Ecto neural progenitor cell (in vitro differentiated cells): ENCODE measurements at places on chromosomes 2 and 18.

- no peak for DNase-seq
These were observed 100.2 kb upstream of the CSRNP3 start for GRCh38 chr2:165369131-165369897.

- DNase-seq: no peak
These were observed 384.0 kb upstream of the TMEFF2 start for GRCh38 chr2:192578780-192579179.

DNA sequence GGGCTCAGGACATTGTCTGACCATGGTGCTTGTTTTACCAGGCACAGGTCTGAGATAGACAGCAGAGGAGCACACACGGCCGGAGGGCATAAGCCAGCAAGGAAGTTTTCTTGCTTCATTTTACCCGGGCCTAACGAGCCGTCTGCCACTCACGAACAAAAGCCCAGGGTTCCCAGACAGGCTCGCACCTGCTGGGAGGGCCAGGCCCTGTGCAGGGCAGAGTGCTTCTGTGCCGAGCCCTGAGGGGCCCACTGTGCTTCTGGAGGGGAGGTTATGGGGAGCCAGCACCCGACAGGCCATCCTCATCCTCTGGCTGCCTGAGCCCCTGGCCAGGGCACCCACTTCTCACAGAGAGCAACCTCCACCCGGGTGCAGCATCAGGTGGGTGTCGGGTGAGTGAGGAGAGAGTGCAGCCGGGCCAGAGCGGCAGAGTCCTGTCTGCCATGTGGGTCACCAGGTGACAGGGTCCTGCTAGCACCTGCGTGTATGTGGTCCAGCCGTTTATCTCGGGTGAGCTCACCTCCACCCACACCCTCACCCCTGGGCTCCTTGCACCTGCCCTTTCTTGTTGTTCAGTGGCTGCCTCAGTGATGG, 297.9 kb downstream of the NDUFA10 start:
- no peak for DNase-seq

DNA sequence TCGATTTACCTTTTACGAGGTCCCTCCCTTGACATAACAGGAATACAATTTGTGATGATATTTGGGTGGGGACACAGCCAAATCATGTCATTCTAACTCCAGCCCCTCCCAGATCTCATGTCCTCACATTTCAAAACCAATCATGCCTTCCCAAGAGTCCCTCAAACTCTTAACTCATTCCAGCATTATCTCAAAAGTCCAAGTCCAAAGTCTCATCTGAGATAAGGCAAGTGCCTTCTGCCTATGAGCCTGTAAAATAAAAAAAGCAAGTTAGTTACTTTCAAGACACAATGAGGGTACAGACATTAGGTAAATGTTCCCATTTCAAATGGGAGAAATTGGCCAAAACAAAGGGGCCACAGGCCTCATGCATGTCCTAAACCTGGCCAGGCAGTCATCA, 381.1 kb downstream of the PIK3C3 start:
- DNase-seq: no peak

DNA sequence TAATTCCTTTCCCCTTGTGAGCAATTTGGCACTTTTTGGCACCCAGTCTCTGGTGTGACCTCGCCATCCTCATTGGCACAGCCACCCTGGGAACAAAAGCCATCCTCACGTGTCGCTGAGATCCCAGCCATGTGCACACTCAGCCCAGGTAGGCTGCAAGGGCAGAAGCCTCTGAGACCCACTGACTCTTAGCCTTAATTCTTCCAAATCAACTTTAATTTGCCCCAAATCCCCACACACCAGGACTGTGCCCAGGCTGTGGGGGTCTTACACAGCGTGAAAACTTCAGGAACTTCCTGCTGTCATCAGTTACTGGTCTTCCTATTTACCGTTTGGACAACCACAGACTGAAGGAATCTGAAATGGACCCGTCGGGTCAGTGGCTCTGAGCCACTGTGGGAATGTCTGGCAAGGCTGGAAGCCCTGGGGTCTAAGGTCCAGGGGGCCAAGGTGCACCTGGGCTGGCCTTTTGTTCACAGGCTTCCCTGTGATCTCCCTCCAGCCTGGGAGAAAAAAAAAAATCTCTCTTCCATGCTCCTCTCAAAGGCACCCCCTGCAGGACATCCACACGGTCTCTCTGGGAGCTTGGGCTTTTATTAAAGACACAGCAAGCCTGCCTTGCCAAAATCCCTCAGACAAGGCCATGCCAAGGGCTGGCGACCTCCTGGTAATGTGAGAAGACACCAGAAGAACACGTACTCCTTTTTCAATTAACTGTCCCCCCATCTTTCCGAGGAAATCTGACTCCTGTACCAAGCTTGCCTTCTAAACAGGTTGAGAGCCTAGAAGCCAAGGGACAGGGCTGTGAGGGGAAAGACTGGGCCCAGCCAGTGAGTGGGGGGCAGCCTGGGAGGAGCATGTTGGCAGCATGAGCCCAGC, 42.1 kb upstream of the LAPTM4A start:
- peak; percentile 73 for DNase-seq

DNA sequence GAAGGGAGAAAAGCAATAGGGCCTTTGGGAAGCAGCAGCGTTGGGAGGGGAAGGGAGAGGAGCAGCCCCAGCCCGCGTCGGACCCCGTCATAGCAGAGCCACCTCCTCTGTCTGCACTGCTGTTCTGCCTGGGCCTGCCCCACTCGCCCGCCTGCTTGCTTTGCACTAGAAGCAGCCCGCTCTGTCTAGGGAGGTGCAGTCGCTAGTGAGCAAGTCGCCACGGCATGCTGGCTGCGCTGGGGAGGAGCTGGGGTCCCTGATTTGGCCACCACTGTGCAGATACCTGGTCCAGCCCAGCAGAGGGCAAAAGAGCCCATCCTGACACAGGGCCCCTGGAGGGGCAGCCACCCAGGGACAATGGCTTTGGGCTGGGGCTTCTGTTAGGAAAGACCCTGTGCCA, 8.0 kb upstream of the TMEM214 start:
- no peak for DNase-seq

- DNase-seq: no peak
These were observed 356.3 kb downstream of the PARD3B start for GRCh38 chr2:204901591-204901990.

DNA sequence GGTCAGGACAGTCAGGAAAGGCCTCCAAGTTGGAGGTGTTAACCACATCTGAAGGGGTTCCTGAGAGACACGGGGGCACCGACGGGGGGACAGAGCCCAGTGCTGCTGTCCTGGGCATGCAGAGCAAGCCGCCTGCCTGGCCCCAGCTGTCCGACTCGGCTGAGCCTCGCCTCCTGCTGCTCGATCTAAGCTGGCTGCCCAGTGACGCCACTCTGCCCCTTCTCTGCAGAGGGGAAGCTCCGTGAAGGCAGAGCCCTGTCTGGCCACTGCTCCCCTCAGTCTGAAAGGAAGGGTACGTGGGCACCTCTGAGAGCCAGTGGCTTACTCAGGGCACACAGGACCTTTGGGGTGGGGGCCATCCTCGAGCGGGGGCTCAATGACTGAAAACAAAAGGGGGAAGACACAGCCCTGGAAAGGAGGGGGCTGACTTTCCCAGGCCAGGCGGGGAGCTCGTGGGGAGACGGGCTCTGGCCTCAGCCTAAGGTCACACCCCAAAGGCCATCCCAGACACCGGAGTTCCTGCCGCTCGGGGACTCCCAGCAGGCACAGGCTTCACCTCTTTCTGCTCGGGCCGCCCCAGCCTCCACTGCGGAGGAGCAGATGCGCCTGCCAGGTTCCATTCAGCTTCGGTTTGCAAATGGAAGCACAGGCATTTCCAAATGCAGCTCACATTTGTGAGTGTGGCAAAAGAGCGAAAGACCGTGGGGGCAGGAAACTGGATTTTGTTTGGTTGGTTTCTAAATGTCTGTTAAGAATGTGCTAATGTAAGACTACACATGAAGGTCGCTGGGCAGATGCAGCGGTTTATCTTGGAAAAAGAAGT, 136.9 kb downstream of the HDAC4 start:
- no peak for DNase-seq

GRCh38 chr2:125576558-125576957, 1079.4 kb upstream of the GYPC start:
- no peak for DNase-seq

- no peak for DNase-seq
These were observed 291.3 kb upstream of the FBXO11 start for GRCh38 chr2:48197618-48198017.

GRCh38 chr2:127545796-127546195, 10.3 kb downstream of the MYO7B start:
- no peak for DNase-seq

DNA sequence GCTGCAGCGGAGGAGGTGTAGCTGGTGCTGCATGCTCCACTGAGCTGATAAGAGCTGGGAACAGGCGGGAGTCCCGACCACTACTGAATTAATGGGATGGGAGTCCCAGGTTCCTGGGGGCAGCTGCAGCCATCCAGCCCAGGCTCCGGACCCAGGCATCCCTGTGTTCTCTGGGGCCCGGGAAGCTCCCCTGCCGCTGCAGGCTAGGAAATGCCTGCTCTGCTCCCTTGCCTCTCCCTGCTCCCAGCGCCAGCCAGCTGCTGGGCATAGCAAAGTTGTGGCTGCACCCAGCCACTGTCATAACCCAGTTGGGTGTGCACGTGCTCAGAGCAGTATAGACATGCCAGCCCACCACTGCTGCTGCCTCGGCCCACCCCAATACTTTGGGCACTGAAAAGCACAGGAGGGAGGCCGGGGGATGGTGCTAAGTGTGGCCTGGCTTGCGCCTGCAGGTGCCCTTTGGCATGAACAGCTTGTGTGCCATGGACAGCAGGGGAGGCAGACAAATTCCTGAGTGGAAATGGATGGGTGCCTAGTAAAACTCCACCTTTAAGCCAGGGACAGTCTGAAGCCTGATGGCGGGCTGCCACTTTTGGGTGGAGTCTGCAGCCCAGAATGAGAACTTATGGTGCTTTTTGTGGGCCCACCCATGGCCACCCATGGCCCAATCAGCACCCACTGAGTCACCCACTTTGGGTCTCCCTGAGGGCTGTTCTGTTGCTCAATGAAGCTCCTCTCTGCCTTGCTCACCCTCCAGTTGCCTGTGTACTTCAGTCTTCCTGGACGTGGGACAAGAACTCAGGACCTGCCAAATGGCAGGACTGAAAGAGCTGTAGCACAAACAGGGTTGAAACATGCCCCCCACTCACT, 219.3 kb upstream of the TMEFF2 start:
- DNase-seq: no peak

- DNase-seq: no peak
These were observed 13.0 kb upstream of the RIOK3 start for GRCh38 chr18:23440131-23440530.

GRCh38 chr2:23655934-23656596, 270.9 kb downstream of the ATAD2B start:
- DNase-seq: no peak

DNA sequence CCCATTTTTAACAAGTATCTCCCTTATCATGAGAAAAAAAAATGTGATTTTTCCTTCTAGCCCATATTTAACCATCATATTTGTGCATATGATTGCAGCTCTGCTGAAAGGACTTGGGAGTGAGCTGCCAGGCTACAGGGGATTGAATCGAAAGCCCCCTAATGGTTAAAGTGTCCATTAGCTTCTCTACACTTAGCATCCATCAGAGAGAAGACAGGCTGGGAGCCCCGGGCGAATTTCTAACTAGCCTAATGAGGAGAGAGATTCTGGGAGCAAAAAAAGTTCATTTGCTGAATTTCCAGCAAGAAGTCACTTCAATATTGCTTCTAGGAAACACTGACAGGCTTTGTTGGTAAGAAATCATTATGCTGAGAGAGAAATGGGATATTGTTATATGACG, 848.8 kb downstream of the TDRD15 start:
- DNase-seq: no peak

- DNase-seq: no peak
These were observed 10.6 kb downstream of the UBE2F start for GRCh38 chr2:237977380-237977779.

- no peak for DNase-seq
These were observed 155.8 kb upstream of the ALKAL2 start for GRCh38 chr2:443741-444140.

DNA sequence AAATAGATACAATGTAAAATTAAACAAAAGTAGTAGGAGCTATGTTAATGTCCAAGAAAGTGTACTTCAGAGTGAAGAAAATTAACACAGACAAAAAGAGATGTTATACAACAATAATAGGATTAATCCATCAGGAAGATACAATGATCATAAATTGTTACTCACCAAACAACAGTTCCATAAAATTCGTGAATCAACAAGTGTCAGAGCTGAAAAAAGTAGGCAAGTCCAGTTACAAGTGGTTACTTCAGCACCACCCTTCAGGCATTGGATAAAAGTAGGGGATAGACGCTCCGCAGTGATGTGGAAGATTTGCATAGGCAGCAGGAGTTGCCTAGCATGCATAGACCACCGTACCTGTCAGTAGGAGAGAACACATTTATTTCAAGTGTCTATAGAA, 77.8 kb downstream of the ATP9B start:
- no peak for DNase-seq

GRCh38 chr2:85340034-85340892, 12.5 kb upstream of the TGOLN2 start:
- no peak for DNase-seq

DNA sequence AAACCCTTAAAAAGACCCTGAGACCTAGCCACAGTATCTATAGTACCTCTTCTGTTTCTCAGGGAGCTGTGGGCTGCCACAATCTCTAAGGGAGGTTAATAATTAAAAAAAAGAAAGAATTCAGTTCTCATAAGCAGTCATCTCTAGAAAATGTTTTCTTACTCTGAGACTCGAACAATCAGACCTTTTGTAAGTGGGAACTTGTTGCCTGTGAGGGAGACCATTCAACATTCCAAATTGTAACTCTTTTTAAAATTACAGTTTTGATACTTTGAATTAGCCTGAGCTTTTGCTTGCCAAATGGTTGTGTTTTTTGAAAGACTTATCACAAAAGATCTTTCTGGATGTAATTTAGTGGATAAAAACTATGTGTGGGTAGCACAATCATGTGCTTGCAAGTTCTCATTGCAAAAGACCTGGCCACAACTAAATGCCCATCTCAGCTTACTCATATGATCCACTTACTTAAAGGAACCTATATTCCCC, 33.3 kb downstream of the IL1R2 start:
- DNase-seq: no peak

DNA sequence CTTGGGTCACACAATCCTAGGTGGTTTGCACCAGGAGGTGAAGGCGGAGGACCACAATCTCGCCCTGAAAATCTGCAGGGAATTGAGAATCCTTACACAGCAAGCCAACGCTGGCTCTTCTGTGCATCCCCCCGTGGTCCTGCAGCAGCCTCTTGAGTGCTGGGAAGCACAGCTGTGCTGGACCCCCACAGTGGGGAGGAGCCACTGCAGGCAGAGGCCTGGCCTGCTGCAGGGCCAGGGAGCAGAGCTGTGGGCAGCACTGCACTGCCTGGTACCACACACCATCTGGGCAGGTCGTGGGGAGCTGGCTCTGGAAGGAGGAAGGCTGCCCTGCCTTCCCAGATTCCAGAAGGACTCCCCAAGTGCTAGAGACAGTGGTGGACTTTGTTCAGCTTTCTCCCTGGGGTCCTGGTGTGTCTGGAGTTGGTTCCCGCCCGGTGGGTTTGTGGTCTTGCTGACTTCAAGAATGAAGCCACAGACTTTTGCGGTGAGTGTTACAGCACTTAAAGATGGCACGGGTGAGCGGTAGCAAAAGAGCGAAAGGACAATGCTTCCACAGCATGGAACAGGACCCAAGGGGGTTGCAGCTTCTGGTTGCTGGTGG, 106.3 kb downstream of the FAM168B start:
- no peak for DNase-seq

GRCh38 chr18:61829108-61829507, 63.7 kb downstream of the RNF152 start:
- DNase-seq: no peak
